SIG-M5 (cell line): ENCODE measurements at places on chromosomes 13 and 19.

DNA sequence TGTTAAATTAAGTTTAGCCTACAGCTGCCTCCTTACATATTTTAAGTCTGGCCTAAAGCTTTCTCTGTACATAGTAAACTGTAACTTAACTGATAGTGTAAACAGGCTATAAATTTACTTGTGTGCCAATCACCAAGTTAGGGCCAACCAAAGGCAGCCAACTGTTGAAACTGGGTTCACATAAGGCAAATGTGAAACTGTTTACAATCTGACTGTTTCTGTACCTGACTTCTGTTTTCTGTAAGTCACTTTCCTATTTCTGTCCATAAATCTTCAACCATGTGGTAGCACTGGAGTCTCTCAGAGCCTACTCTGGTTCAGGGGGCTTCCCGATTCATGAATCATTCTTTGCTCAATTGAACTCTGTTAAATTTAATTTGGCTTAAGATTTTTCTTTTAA lies 103.1 kb downstream of the RAP2A start:
- DNase-seq = no peak

DNA sequence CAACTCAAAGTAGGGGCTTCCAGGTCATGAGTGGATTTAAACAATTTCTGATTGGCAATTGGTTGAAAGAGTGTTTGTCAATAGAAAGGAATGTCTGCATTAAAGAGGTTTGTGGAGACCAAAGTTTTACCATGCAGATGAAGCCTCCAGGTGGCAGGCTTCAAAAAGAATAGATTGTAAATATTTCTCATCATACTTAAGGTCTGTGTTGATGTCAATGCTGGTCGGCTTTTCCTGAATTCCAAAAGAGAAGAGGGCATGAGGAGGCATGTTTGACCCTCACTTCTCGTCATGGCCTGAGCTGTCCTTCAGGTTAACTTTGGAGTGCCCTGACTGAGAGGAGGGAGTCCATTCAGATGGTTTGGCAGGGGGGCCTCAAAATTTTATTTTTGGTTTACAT lies 125.4 kb upstream of the RFC3 start:
- no peak for DNase-seq

- no peak for DNase-seq
Observed at GRCh38 chr13:111184458-111185401, 69.6 kb downstream of the ARHGEF7 start.

DNA sequence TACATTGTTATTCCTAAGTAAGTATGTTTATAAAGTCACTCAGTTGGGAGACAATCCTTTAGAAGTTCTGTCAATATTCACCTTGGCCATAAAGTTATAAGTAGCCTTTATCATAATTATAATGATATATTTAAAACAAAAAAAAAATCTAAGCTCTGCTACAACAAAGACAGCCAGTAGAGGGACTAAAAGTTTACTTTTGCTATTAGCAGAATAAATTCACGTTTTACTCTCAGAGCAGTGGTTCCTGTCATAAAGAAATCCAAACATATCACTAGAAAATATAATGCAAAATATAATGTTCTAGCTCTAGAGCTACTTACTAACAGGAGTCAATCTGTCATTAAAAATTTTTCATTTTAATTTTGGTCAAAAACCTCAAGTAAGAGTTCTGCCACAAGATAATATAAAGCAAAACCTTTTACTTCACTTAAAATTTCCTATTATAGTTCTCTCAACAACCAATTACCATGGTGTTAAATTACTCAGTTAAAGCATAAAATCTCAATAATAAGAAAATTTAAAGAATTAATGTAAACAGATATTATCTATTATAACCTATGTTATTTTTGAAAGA lies 17.7 kb downstream of the INTS6 start:
- no peak for DNase-seq

- no peak for DNase-seq
Observed at GRCh38 chr13:109151255-109151654, 521.8 kb downstream of the MYO16 start.

DNA sequence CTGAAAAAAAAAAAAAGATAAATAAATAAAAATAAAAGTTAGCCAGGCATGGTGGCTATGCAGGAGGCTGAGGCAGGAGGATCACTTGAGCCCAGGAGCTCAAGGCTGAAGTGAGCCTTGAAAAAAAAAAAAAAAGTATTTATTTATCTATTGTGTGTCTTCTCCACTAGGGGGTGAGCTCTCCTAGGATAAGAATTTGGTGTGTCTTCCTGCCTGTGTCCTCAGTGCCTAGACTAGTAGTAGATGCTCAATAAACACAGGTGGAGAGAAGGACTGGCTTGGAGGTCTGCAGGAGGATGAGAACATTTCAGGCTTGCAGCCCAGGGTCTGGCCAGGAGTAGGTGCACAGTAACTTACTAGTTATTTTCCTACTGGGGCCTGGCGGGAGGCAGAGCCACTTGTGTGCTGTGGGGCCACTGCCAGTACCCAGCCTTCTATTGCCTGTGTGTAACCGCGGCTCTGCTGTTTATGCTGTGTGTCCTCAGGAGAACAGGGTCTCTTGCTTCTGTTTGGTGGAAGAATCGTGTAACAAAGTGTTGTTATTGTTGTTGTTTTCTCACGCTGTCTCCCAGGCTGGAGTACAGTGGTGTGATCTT lies 5.4 kb downstream of the LMTK3 start:
- peak; percentile 33 for DNase-seq
